ENCODE measurements at places on chromosomes 5 and 9.

DNA sequence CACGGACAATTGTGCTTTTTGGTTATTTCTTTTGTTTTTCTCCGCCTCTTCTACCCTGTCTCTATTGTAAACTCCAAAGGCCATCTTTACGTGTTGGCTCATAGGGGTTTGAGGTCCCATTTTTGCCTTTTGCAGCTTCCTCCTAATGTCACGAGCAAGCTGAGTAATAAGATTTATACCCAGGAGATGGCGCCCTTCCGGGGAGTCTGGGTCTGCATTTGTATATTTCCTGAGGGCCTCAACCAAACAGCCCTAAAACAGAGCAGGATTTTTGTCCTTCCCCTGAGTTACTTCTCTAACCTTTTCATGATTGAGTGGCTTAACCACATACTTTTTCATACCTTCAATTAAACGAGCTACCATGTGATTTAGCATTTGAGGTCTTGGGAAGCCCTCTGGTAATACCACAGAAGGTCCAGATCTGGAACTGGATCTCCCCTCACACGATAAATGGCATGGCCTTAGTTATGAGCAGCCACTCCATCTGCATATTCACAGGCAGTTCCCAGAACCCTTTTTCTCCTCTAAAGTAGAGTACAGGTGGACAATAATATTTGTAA, 11.2 kb upstream of the CFAP95 start:
- DNase-seq: no peak

DNA sequence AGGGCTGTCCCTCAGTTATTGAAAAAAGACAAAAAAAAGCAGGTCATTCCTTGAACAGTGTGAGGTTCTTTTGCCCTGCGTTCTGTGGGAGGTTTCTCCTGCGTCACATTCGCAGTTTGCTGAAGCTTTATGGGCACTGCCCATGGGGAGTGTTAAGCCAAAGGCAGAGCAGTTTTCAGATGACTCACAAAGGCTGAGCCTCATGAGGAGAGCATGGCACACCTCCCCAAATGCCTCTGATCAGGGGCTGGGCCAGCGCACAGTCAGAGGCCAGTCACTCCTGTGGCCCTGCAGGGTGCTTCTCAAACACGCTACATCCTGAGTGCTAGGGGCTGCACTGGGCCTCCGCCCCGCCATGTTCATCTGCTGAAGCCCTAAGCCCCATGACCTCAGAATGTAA, 38.4 kb downstream of the IRX1 start:
- DNase-seq: no peak

- peak; percentile 18 for DNase-seq
Observed at GRCh38 chr9:91711755-91712601, 238.1 kb downstream of the ROR2 start.

DNA sequence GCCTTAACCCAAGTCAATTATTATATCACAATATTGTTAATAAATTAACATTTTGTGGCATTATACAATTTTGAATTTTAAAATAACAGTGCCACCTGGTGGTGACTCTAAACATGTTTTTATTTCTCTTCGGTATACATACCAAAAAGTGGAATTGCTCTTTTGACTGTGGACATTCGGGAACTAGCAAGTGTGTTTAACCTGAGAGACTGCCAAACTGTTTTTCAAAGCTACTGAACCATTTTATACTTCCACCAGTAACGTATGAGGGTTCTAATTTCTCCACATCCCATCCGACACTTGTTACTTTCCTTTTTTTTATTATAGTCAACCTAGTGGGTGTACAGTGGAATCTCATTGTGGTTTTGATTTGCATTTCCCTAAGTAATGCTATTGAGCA, 18.3 kb upstream of the HSDL2 start:
- peak; percentile 27 for DNase-seq

DNA sequence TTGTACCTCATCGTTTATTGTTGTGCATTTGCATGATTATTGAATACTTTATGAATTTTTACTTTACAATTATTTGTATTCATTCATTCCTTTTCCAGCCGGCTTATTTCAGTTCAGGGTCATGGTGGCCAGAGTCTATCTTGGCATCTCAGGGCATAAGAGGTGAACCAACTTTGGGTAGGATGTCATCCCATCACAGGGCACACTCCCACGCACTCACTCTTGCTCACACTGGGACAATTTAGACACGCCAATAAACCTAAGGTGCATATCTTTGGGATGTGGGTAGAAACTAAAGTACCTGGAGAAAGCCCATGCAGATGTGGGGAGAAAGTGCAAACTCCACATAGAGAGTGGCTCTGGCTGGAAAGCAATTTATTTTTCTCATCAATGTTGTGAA, 158.1 kb upstream of the MAST4 start:
- no peak for DNase-seq

GRCh38 chr9:4519604-4520003, 29.3 kb downstream of the SLC1A1 start:
- DNase-seq: no peak

DNA sequence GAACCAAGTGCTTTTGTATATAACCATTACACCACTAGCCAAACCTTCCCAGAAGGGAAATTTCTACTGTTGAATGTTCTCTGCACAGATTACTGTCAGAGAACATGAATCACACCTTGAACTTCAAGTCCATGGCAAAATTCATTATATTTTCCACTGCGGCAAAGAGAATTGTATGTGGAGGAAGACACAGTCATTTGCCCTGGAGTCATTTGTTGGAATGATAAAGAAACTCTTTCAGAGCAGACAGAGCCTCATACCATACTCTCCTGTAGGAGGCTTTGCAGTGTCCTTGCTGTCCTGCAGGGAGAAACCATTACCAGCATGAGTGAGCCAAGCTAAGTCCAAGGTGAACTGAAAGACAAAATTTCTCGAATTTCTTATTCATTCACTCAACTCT, 369.0 kb downstream of the ARHGEF28 start:
- no peak for DNase-seq

DNA sequence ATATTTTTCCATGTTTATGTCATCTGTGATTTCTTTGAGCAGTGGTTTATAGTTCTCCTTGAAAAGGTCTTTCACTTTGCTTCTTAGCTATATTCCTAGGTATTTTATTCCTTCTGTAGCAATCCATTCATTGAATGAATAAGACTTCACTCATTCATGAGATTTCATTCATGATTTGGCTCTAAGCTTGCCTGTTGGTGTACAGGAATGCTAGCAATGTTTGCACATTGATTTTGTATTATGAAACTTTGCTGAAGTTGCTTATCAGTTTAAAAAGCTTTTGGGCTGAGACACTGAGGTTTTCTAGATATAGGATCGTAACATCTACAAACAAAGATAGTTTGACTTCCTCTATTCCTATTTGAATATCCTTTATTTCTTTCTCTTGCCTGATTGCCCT, 15.9 kb downstream of the RLN2 start:
- DNase-seq: no peak

- DNase-seq: no peak
Observed at GRCh38 chr5:145568581-145568980, 266.6 kb downstream of the PRELID2 start.

GRCh38 chr5:140420226-140420570, 18.6 kb downstream of the ANKHD1 start:
- DNase-seq: no peak

GRCh38 chr5:78606241-78606640, 42.3 kb downstream of the LHFPL2 start:
- no peak for DNase-seq

DNA sequence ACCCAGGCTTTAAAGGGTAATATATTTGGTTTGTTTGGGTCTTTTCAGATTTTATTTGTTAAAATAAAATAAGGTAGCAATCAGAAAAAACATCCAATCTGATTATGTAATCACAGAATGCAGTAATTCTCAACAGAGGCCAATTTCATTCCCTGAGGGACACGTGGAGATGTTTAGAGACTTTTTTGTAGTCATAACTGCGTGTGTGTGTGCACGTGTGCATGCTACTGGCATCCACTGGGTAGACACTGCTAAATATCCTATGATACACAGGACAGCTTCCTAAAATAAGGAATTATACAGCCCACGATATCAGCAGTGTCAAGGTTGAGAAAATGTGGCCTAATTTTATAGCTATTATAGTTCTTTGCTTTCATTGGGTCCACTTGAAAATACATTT, 180.8 kb upstream of the KLF9 start:
- no peak for DNase-seq

GRCh38 chr9:25602400-25603044, 75.7 kb downstream of the TUSC1 start:
- no peak for DNase-seq

GRCh38 chr5:43772764-43773477, 169.9 kb downstream of the NNT start:
- DNase-seq: no peak

DNA sequence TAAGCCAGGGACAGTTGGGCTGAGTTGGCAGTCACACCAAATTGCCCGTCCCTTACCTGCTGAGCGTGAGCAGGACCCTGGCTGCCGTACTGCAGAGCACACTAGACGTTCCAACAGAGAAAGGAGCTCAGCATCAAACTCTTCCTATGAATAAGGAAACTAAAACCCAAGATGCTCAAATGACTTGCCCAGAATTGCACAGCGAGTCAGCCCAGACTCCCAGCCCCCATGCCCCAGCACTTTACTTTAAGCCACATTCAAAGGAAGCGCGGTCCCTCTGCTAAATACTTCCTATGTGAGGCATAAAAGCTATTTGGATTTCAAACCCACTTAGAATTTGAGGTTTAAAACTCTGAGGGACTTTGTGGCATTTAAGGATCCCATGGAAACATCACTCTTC, 23.9 kb downstream of the PAX5 start:
- no peak for DNase-seq

GRCh38 chr5:61519728-61520277, 187.7 kb downstream of the ZSWIM6 start:
- no peak for DNase-seq

DNA sequence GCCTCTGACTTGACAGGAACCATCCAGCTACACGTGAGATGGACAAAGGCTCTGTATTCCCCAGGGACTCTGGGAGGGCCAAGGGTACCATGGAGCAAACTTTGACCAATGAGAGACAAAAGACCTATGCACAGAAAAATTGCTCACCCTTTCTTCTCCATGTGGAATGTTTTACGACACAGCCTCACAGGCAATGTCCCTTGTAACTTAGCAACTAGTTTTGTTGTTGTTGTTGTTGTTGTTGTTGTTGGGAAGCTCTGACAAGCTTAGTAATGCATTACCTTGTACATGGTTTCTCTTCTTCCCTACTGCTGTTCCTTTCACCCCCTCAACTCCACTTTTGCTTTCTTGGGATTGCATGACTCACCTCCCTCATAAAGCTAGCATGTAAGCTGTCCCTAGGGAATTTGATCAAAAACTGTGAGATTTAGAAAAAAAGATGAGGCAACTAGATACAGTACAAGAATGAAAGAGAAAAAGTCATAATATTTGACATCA, 550.9 kb downstream of the RAB3C start:
- DNase-seq: peak; percentile 12

- no peak for DNase-seq
Observed at GRCh38 chr5:130488252-130488651, 584.0 kb downstream of the CHSY3 start.

DNA sequence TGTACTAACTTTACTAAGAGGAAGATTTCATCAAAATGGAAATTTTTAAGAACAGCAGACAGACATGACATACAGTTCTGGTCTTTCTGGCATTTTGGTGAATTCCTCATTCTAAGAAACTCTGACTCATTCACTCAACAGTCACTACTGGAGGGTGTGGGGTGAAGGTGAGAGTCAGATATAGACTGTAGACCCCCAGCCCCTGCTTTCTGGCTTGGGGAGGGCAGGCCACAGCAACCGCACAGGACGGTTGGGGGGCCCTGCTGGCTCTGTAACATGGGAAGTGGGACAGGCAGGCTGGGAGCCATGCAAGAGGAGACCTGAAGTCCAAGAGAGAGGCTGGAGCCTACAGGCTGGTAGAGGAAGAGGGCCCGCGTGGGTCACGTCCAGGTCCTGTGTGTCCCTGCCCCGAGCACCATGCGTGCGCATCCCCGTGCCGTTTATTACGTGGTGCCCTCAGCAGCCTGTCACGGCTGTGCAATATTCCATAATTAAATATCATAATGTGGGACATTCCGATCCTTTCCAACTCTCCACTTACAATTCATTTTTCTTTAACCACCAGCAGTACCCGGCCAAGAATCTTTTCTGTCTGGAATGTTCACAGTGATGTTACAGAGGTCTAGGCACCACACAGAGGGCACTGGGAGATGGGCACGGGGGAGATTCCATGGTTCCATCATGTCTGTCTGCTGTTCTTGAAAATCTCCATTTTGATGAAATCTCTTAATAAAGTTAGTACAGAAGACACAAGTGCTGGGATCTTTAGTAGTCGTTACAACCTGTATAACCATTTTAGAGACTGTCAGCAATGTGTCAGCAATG, 75.5 kb downstream of the SEMA4D start:
- no peak for DNase-seq

GRCh38 chr9:116204252-116204882, 50.8 kb downstream of the PAPPA start:
- DNase-seq: no peak

- no peak for DNase-seq
Observed at GRCh38 chr9:16412740-16413139, 457.7 kb downstream of the BNC2 start.

Measured in putamen (tissue), 1 donor.